ENCODE measurements at places on chromosomes 16 and 17.

DNA sequence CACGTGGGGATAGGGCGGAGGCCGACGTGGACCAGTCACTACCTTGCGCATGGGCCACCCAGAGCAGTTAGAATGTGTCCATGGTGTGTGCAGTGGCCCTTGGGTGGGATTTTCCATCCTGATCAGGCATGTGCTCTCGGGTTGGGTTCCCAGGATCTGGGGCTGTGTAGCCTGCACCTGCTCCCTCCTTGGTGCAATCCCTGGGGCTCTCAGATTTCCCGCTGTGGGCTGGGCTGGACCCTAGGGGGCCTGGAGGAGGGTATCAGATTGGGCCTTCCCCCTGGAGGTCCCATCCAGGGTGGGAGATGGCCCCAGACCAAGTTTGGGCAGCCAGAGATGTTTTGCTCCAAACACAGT, 1.3 kb downstream of the SMTNL2 start:
- no peak for DNase-seq

- DNase-seq, result no peak
Measured at GRCh38 chr17:81347437-81347836, 47.8 kb upstream of the BAHCC1 start.

DNA sequence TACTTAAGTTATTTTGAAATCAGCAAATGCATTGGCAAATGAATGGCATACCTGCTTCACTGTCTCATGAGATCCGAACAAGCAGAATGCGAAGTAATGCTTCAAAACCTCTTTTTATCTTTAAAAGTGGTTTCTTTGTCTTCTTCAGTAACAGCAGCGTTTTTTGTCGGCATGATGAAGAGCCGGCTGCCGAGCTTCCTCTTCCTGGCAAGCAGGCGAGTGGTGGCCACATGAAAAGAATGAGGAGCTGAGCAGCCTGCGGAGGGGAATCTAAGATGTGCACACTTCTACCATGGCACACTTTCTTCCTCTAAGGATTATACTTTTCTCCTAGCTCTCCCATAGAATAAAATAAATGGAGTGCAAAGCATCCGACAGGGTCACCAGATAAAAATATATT, 42.4 kb upstream of the AKTIP start:
- no peak for DNase-seq

GRCh38 chr16:50967827-50968612, 183.1 kb downstream of the SALL1 start:
- no peak for DNase-seq

- DNase-seq, result no peak
Measured at GRCh38 chr17:47948706-47949196, 7.4 kb downstream of the PNPO start.

DNA sequence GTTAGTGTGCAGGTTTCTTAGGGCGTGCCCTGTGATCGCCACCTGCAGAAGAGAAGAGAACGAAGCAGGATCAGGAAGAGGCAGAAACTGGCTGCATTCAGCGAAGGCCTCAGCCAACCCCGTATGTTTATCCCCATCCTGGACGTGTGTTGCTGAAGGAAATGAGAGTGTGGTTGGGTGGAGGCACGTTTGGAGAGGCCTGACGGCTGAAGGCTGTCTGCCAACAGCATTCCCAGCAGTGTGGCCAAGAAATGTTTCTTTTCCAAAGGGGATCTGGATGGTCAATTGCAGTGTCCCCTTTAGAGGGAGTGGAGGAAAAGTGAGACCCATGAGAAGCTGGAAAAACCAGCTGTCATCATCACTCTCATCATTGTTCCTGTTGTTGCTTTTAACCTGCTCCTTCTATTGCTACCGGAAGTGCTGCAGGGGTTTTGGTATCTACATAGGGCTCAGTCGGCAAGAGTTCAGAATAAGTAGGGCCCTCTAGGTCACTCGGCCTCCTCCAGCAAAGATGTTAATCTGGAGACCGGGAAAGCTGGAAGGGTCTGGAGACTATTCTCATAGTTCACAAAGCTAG, 46.5 kb upstream of the SLC47A1 start:
- no peak for DNase-seq
